ENCODE measurements at places on chromosomes 2 and 18. TPM values are rescaled to one million over a fixed set of nuclear protein-coding genes. Genes with fewer than 3 reads are reported as not detected.

The RGPD8 gene
- 6.8 TPM for total RNA-seq

The LIPG gene
- 1.5 TPM for total RNA-seq

The OR6B2 gene
- total RNA-seq: not detected

The CYP20A1 gene
- 25.7 TPM for total RNA-seq

The LAMA3 gene
- 2.8 TPM for total RNA-seq

The PHLPP1 gene
- total RNA-seq: 9.3 TPM

The HOXD8 gene
- total RNA-seq: not detected

The ACADL gene
- total RNA-seq: not detected

The UGT1A4 gene
- total RNA-seq: not detected

The C2orf81 gene
- 3.4 TPM for total RNA-seq

The TANC1 gene
- total RNA-seq: 38.2 TPM

- H3K27ac ChIP-seq: no peak overlapping the region
- no peaks in the 10 kb centered on the region for H3K36me3 ChIP-seq
- H3K4me3 ChIP-seq: no peak overlapping the region
- H3K27me3 ChIP-seq: peaks cover 5% of the 10 kb centered on the region
- no peaks in the 10 kb centered on the region for H3K4me1 ChIP-seq
Measured at GRCh38 chr2:180359522-180360282, 352.6 kb upstream of the CWC22 start.

- no peak overlapping the region for H3K4me3 ChIP-seq
- peaks cover 3% of the 10 kb centered on the region for H3K27me3 ChIP-seq
- H3K36me3 ChIP-seq: no peaks in the 10 kb centered on the region
- peaks cover 5% of the 10 kb centered on the region for H3K4me1 ChIP-seq
- peak overlapping the region; percentile 47 for H3K27ac ChIP-seq
Measured at GRCh38 chr18:31454066-31454708, 6.6 kb downstream of the DSG3 start.

GRCh38 chr2:217999595-217999959, 3.2 kb downstream of the TNS1 start:
- no peak for DNase-seq
- no peak overlapping the region for H3K4me3 ChIP-seq
- peaks cover 95% of the 10 kb centered on the region for H3K4me1 ChIP-seq

DNA sequence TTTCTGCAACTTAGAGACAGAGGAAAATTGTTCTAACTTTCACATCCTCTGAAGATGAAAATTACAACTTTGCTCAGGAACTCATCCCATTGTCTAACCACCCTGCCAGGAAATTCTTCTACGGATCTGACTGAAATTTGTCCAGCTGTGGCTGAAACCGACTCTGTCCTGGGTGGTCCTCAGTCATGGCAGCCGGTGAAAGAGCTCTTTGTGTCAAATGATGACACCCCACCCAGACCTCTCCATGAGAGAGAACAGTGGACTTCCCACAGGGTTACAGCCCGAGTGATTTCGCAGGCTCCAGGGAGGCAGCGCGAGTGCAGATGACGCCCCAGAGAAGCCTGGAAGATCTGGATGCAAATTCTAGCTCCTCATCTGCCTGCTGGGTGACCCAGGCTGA, 65.1 kb upstream of the TRIB2 start:
- no peak overlapping the region for H3K4me3 ChIP-seq
- H3K27ac ChIP-seq: no peak overlapping the region
- peaks cover 14% of the 10 kb centered on the region for H3K27me3 ChIP-seq
- H3K4me1 ChIP-seq: no peaks in the 10 kb centered on the region

DNA sequence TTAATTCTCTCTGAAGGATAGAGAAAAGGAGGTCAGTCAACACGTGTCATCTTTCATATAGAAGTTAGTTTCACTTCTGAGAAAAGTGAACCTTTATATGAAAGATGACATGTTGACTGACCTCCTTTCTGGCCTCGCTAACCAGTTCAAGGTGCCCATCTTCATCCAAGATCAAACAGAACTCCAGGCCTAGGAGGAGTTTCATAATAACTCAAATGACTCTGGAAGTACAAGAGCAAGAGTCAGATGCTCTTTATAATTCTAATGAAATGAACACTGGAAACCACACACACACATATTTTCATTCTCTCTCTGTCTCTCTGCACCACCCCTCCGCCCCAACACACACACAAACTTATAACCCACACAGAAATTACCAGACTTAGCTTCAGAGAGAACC, 16.3 kb downstream of the ANKRD44 start:
- peaks cover 2% of the 10 kb centered on the region for H3K36me3 ChIP-seq
- DNase-seq: no peak
- H3K27me3 ChIP-seq: no peaks in the 10 kb centered on the region
- no peak overlapping the region for H3K27ac ChIP-seq
- H3K4me1 ChIP-seq: peaks cover 24% of the 10 kb centered on the region
- H3K4me3 ChIP-seq: no peak overlapping the region

- peaks cover 24% of the 10 kb centered on the region for H3K4me1 ChIP-seq
- no peak for DNase-seq
- peak overlapping the region; percentile 78 for H3K27ac ChIP-seq
- H3K27me3 ChIP-seq: peaks cover 81% of the 10 kb centered on the region
- peak overlapping the region; percentile 71 for H3K4me3 ChIP-seq
- no peaks in the 10 kb centered on the region for H3K36me3 ChIP-seq
Measured at GRCh38 chr2:222290736-222291484, 7.9 kb downstream of the PAX3 start.

DNA sequence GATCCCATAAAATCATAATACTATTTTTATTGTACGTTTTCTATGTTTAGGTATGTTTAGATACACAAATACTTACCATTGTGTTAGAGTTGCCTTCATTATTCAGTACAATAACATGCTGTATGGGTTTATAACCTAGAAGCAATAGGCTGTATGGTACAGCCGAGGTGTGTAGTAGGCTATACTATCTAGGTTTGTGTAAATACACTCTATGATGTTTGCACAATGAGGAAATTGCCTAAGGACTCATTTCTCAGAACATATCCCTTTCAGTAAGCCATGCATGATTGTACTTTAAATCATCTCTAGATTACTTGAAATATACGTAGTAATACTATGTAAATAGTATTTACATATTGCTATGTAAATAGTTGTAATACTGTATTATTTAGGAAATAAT, 156.7 kb downstream of the CDCA7 start:
- H3K4me1 ChIP-seq: no peaks in the 10 kb centered on the region
- peaks cover 3% of the 10 kb centered on the region for H3K36me3 ChIP-seq
- peaks cover 17% of the 10 kb centered on the region for H3K27me3 ChIP-seq
- no peak for DNase-seq

GRCh38 chr2:62663920-62664795, 41.4 kb upstream of the EHBP1 start:
- no peaks in the 10 kb centered on the region for H3K36me3 ChIP-seq
- H3K4me3 ChIP-seq: no peak overlapping the region
- H3K4me1 ChIP-seq: peaks cover 47% of the 10 kb centered on the region
- peak overlapping the region; percentile 87 for H3K27ac ChIP-seq

DNA sequence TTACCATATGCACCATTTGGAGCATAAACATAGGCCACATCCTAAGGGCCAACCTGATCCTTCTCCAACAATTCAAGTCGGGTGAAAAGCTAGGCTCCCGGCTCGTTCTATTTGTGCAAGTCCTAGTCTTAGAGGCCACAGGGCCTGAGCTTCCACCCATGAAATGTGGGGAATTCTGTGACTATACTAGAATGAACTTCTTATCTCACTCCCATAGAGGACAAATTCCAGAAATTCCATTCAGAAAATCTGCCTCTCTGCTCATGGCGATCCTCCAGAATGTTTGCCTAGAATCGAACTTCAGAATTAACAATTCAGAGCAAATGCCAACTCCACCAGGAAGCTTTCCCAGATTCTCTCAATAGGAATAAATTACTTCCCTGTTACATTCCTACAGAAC, 187.9 kb downstream of the BCL11A start:
- H3K27ac ChIP-seq: no peak overlapping the region
- H3K27me3 ChIP-seq: no peaks in the 10 kb centered on the region
- H3K4me1 ChIP-seq: no peaks in the 10 kb centered on the region
- no peak for DNase-seq
- no peak overlapping the region for H3K4me3 ChIP-seq

DNA sequence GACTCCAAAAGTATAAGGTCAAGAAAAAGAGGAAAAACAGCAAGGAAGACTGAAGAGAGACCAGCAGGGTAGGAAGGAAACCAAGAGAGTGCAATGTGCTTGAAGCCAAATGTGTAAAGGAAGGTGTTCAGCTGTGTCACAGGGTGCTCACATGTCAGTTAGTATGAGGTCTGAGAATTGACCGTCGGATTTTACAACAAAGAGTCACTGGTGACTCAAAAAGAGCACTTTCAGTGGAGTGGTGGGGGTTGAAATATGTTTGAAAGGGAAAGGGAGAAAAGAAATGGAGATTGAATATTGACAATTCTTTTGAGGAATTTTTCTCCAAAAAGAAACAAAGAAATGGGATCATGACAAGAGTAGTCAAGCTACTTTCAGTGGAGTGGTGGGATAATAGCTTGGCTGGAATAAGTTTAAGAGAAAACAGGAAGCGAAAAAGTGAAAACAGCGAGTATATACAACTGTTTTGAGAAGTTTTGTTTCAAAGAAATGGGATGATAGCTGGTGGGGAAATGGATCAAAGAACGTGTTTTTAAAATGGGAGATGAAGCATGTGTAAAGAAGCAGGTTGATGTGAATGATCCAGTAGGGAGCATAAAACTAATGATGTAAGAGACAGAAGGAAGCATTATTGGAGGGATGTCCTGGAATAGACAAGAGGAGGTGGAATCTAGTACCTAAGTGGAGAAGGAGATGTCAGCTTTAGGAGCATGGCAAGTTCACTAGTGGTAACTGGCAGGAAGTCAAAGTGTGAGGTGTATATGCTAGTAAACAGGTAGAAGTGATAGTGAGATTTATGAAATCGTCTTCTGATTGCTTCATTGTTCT, 3.6 kb upstream of the TSPYL6 start:
- no peak for DNase-seq
- H3K4me3 ChIP-seq: no peak overlapping the region
- no peaks in the 10 kb centered on the region for H3K27me3 ChIP-seq
- H3K4me1 ChIP-seq: peaks cover 9% of the 10 kb centered on the region
- H3K36me3 ChIP-seq: no peaks in the 10 kb centered on the region

Measured in chondrocyte (in vitro differentiated cells).